Activated T-cell treated with anti-CD3 and anti-CD28 coated beads for 48 hours (primary cell): ENCODE measurements at places on chromosomes 6 and 20.

- no peak for DNase-seq
Observed at GRCh38 chr6:156449128-156449527, 328.1 kb upstream of the ARID1B start.

DNA sequence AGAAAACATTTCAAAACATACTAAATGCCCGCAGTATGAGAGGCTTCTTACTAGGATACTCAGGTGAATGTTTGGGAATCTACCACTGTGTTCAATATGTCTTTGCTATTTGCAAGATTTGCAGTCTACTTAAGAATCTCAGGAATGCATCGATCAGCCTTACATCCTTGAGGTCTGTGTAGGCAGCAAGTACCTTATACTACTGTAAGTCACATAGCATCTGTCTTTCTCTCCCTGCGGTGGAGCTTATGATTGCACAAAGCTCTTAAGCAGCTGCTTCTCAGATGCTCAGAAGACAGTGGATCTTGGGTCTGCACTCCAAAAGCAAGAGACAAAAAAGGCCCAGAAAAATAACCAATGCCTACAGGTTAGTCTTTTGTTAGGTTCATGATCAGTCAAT lies 21.4 kb downstream of the PCSK2 start:
- DNase-seq, result no peak

- no peak for DNase-seq
Observed at GRCh38 chr6:86913795-86914194, 23.5 kb upstream of the HTR1E start.

- DNase-seq, result no peak
Observed at GRCh38 chr20:8829256-8829655, 239.6 kb upstream of the PLCB4 start.

DNA sequence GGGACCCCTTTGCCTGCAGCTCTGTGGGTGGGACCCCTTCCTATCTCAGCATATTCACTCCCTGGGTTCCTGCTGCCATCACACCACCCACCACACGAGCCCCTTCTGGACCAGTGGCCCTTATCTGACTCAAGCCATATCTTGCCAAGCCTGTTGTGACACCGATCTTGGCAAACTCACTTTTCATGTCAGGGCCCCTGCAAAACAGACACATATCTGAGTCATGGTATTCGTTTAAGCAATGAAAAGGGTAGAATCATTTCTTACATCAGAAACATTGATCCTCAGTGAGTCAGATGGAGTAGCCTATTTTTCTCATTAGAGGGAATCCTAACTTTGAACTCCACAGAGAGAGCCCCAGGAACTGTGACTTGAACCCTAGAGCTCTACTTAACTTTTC lies 10.6 kb downstream of the RAET1E start:
- DNase-seq, result no peak

GRCh38 chr6:90202156-90202555 lies 94.5 kb downstream of the BACH2 start:
- no peak for DNase-seq

GRCh38 chr6:20826378-20826777 lies 292.1 kb downstream of the CDKAL1 start:
- DNase-seq, result no peak

DNA sequence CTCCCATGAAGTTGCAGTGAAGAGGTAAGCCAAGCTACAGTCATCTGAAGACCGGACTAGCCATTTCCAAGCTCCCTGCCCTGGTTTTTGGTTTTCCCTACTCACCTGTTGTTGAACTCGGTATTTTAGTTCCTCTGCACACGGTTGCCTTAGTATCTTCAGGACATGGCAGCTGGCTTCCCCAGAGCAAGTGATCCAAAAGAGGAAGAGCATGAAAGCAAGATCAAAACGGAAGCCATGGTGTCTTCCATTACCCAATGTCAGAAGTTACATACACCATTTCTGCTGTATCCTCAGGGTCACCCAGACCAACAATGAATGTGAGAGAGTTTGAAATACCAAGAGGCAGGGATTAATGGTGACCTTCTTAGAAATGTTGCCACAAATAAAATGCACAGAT lies 276.6 kb upstream of the CNR1 start:
- DNase-seq, result no peak

DNA sequence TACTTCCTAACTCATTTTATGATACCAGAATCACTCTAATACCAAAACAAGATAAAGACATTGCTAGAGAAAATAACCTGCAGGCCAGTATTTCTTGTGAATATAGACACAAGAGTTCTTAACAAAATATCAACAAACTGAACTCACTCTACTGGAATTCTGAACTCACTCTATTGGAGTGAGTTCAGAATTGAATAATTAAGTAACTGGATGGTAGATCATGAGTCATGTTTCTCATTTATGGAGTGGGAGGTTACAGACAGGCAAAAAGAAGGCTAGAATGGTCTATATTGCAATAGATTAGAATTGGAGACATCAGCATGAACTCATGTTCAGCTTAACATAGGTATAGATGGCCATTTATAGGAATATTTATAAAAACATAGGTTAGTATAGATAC lies 26.6 kb upstream of the C6orf58 start:
- no peak for DNase-seq

GRCh38 chr6:44655412-44656342 lies 268.2 kb downstream of the CDC5L start:
- DNase-seq, result peak; percentile 67

GRCh38 chr6:79614326-79615305 lies 16.5 kb upstream of the SH3BGRL2 start:
- DNase-seq, result no peak

DNA sequence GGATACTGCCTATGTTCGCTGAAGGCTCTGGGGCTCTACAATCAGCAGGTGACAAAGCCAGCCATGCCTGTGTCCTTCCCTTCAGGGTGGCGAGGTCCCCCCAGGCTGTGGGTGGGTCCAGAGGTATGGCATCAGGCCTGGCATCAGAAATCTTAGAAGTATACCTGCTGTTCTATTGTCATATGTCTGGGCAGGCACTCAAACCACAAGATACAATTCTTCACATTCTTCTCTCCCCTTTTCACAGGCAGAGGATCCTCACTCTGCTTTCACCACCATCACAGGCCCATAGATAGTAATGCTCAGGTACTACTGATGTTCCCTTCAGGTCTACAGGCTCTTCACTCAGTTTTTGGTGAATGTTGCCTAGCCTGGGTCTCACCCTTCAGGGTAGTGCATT lies 1180.0 kb upstream of the CITED2 start:
- DNase-seq, result no peak

DNA sequence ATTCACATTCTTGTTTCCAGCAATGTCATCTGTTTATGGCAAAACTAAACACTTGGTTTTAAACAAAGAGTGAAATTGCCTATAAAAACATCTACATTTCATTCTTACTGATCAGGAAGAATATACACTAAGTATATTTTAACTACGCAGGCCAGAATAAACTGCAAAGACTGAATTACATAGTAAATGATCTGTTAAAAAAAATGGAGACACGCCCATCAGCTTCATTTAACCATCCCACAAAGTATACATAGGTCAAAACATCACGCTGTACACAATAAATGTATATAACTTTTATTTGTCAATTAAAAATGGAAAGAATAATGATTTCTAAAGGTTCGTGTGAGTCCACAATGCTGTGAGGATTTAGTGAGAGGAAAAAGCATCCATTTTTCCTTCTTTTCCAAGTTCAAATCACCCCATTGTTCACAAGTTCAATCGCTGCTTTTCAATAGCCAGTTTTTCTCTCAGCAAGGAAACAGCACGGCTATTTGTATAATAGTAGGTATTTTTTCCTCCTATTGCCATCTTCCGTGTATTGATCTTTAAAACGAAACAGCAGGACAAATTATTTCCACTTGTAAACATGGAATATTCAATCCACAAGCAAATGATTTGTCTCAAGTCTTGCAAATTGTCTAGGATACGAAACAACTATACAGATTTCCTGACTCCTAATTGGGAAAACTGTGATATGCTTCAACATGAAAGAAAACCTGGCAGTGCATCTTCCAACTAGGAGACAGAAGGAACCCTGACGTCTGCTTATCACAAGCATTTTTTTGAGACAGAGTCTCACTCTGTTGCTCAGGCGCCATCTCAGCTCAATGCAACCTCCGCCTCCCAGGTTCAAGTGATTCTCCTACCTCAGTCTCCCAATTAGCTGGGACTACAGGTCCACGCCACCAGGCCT lies 10.6 kb downstream of the SFT2D1 start:
- no peak for DNase-seq

DNA sequence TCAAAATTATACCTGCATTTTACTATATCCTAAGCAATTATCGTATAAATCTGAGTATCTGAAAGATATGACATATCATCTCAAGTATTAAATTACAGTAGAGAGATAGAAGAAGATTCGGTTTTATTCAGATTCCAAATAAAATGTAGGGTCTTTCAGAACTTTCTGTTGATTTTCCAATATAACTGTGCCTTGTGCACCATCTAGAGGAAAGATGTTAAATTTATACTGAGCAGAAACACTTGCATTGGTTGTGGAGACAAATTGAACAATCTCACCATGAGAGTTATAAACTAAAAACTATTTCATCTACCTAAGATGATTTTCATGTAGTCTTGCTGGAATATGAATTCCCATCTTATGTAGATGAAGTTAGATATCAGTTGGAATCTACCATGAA lies 26.8 kb upstream of the HSF2 start:
- DNase-seq, result no peak

- no peak for DNase-seq
Observed at GRCh38 chr6:157144859-157145568, 178.3 kb downstream of the TMEM242 start.

DNA sequence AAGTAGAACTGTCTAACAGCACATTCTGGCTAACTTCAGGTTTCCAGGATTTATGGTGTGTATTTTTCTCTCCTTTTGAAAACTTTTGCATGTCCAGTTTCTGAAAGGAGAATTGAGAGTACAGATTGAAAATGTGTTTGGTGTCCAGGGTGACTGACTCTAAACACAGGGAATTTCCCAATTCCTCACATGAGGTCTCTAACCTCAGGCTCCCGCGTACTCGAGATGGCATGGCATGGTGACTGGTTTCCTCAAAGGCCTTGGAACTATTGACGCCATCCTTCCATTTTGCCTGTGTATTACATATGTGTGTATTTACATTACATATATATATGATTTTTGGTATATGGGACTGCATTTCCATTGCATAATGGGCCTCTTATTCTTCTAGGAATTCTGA lies 52.5 kb downstream of the PRND start:
- DNase-seq, result no peak

- no peak for DNase-seq
Observed at GRCh38 chr6:44667668-44668390, 280.3 kb downstream of the CDC5L start.

DNA sequence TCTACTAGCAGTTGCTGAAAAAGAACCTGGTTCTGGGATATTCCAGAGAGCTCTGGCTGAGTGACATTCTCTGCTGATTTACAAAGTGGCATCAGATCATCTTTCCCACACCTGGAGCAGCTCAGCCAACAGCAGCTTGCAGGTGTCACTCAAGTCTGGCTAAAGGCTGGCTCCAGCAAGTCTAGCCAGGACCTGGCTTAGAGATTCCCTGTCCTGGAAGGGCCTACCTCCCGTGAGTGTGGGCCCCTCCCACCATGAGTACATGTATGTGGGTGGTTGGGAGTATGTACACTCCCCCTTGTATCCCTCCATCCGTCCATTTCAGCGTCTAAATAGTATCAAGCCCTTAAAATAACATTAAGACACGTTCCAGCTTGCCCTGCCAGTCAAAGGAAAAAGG lies 539.3 kb upstream of the ID4 start:
- DNase-seq, result no peak

- no peak for DNase-seq
Observed at GRCh38 chr6:151257985-151258445, 18.2 kb downstream of the AKAP12 start.

GRCh38 chr6:24154121-24154520 lies 28.1 kb downstream of the NRSN1 start:
- no peak for DNase-seq

DNA sequence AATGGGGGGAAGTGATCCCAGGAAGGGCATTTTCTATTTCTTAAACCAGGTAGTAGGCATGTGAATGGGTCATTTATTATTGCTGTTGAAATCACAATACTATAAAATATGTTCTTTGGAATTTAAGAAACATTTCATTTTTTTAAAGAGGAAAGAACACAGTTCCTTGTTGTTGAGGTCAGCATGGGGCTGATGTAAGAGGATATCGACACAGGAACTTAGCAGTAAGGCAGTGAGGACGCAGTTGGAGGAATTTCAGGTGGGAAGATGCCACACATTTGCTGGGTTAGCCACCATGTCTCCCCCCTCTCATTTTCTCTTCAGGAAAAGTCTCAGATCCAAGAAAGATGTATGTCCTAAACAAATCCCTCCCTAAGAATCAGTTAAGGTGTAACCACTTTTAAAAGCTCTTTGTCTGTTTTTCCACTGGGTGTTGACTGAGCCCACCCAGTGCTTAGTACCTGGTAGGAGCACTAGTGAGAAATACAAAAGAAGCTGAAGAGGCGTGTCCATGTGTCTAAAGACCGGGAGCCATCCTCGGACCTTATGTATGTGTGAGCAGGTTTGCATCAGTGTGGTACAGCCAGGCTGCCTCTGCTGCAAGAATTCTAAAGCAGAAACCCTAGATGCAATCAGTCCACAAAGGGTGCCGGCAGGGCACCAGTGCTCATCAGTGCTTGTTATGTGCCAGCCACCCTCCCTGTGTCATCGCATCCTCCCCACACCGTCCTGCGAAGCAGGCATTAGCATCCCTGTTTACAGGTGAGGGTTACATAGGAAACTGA lies 98.9 kb downstream of the TCP11 start:
- no peak for DNase-seq

GRCh38 chr6:80477591-80477990 lies 371.1 kb downstream of the BCKDHB start:
- no peak for DNase-seq

DNA sequence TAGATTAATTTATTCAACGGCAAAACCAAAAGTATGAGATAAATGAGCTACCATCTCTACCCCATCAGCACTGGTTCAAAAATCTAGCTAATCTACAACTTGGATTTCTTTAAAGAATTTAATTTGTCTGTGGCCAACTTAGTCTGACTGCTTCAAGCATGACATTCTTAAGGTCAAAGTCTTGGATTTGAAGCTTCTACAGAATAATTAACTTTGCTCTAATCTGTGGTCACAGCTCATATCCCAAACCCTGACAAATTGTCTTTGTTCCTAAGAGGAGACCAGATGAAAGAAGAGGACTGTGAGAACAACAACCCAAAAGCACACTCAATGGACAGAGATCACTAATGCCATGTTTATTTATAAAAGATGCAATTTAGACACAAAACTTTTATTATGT lies 166.9 kb upstream of the EPHA7 start:
- DNase-seq, result no peak

GRCh38 chr6:87200469-87201175 lies 45.3 kb downstream of the ZNF292 start:
- DNase-seq, result no peak

DNA sequence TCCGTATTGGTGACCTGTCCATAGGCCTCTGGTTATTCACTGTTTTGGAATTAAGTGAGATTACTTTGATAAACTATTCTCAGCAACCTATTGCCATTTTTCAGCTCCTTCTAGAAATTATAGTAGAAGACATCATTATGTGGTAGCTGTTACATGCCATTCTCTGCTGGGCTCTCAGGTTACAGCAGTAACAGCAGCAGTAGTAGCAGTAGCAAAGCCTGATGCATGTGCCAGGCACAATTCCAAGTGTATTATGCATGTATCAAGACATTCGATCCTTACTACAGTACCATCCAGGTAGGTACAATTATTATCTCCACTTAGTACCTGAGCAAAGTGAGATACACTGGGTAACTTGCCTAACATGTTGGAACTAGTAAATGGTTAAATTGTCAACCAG lies 74.3 kb downstream of the RPS12 start:
- DNase-seq, result no peak
